Hypothalamus (tissue), 51 donors: ENCODE measurements at places on chromosomes 12 and 14.

DNA sequence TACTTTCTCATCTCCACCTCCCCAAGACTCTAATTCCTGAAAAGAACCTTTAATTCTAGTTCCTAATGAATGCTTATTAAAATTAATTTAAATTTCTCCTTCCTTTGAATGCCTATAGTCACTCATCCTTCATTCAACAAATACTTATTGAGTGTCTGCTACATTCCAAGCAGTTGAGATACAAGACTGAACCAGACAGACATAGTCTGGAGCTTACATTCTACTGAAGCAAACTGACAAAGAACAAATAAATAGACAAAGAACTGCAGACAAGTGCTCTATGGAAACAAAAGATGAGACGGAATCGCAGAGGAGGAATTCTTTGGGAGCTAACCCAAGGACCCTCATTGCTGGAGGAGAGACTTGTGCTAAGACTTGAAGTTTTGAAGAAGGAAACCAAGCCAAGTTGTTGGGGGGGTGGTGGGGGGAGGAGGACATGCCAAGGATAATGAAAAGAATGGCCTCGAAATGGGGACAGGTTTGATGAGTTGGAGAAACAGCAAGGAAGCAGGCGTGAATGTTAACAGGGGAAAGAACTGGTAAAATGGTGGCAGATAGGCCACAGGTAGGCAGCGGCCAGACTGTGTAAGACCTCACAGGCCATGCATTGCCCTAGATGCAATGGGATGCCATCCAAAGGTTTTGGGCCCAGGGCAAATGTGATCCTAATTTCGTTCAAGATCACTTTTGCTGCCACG is 9.7 kb upstream of the TDG start:
- DNase-seq, result no peak

GRCh38 chr14:90760591-90761316 is 55.5 kb downstream of the TTC7B start:
- no peak for DNase-seq

GRCh38 chr12:108657130-108657745 is 23.5 kb upstream of the SELPLG start:
- no peak for DNase-seq

DNA sequence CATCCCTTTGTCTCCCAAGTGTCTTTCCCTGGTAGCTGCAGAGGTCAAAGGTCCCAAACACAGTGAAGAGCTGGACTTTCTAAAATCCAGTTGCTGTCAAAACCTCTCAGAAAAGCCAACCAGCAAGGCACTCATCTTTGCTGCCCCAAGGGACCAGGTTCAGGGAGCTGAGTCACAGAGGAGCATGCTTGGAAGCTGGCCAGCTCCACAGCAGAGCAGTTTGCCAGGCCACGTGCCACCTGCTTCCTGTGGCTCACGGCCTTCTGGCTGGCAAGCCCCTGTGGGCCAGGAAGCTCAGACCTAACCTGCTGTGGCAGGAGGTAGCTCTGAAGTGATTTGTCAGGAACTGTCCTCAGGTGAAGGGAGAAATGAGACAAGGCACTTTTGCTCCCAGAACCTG is 3.6 kb downstream of the ISCU start:
- DNase-seq, result no peak

DNA sequence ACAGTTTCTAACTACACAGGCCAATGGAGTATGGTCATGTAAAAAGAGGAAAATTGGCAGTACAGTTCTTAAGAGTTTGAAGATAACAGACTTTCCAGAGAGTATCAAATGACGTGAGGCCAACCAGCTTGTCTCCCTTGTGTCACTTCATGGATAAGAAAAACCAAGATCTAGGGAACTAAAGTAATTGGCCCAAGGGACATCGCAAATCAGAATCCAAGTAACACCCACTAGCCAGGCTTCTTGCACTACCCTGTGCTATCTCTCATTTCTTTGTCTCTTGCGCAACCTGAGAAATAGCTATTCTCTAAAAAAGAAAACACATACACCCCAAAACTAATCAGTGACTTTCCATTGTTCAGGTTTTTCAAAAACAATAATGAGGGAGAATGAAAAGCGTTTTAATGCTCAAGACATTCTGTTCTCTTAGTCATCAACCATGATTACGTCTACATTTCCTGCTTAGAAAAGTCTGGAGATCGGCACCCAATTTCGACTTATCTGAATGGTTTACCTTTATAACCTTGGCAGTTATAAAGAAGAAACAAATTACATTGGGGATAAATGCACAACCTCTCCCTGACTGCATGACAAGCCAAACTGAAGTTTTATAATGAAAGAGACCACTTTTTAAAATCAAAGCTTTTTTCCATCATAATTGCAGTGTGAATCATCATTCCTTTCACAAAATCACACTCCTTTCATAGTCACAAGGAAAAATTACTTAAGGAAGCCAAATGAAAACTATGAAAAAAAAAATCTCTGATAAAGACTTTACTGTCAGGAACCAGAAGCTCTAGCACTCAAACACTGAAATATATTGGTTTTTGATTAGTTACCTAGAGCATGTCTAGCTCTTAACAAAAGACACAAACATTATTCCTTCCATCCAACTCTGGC is 42.1 kb downstream of the TMTC1 start:
- DNase-seq, result no peak

DNA sequence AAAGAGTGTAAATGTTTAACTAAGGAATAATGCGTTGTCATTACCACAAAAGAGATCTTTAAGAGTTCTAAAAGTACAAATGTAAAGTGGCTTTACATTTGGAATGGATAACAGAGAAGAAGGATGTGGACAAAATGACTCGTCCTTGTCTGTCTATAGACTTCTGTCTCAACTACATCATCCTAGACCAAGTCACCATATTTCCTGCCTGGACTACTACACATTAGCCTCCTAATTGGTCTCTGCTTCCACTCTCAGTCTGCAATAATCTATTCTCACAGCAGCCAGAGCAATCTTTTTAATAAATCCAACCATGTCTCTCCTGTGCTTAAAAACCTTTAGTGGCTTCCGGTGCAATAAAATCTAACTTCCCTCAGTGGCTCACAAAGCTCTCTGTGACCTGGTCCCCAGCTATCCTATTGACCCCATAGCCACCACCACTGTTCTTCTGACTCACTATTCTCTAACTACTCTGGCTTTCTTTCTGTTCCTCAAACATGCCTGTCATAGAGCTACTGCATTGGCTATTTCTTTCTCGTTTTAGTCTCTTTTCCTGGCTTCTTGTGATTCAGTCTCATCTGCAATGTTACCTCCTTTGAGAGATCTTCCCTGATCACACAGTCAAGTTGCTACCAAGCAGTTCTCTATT is 91.1 kb downstream of the MYF5 start:
- DNase-seq, result no peak
